ENCODE measurements at places on chromosomes 2 and 18.
A peak's percentile ranks its signal among the peaks of the same experiment; 100 is the strongest.

DNA sequence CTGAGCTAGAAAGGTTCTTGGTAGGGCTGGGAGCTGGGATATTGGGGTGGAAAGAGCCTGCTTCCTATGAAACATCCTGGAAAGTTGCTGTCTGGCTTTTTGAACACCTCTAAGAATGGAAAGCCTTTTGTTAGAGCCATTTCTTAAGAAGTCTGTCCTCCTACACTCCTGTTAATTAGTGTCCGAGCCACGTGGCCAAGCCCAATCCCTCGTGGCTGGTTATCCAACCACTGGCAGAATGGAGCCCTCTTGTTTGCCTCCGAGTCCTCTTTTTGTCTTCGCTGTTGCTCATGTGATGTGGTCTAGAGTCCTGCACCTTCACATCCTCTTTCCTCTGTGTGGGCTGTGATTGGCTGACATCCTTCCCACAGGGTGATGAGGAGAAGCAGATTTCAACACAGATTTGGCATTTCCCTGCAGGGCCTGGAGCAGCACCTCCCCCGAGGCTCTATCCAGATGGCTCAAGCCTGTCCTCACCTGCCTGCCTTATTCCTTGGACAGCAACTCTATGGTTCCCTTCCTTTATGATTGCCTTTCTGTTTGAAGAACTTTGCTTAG is 8.2 kb upstream of the TOGARAM2 start:
- DNase-seq, result no peak

- no peak for DNase-seq
Measured at GRCh38 chr2:40975151-40975550, 523.3 kb upstream of the SLC8A1 start.

DNA sequence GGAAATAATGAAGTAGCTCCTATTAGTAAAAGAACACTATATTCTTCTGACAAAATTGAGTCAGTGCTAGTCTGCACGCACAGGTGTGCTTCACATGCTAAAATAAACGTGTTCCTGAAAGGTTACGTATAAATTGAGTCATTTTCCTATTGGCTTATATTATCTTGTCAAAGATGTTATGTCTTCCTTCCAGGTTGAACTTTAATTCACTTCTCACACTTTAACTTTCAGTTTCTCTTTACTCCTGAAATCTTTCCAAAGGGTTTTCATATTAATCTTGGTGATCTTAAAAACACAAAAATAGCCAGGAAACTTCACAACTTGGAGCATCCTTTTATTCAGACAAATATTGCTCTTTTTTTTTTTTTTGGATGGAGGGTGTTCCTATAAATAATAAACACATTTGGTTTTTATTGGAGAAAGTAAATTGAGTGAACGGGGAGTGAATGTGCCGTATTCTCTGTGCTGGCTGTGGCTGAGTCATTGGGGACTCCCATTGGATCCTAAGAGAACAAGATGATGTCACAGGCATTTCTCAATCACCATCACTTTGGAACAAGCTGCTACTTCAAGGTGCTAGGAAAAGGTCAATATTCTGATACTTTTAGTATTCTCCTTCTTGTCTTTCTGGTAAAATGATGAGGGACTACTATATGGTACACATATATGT is 150.2 kb upstream of the SPATS2L start:
- no peak for DNase-seq

DNA sequence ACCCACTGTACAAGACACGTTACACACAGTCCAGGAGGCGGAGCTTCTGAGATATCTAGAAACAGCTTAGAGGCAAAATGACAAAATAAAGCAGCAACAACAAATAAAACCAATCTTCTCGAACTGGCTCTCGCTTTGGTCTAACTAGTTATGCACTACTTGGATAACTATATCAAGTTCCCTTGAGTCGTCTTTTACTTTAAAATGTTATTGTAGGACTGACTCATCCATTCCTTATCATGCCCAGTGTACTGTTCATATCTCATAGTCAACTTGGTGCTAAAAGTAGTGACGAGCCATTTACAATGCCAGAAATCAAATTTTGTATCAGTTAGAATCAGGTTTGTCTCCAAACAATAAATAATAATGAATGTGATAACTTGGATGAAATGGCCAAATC is 102.5 kb upstream of the SLC35G4 start:
- DNase-seq, result no peak

DNA sequence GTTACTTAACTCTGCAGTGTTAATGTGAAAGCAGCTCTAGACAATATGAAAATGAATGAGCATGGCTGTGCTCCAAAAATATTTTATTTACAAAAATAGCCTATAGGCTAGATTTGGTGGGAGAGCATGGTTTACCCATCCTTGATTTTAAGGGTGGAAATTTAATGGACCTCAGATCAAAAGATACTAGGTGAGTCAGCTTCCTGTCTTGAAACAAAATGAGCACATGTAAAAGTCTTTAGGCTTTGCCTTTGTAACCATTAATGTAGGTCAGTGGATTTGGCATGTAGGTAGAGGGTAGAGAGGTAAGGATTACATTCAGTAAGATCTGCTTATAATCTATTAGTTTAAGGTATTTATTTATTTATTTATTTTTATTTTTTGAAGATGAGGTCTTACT is 72.7 kb downstream of the GREB1L start:
- DNase-seq, result no peak

GRCh38 chr2:30615926-30616325 is 168.9 kb downstream of the LCLAT1 start:
- DNase-seq, result no peak

DNA sequence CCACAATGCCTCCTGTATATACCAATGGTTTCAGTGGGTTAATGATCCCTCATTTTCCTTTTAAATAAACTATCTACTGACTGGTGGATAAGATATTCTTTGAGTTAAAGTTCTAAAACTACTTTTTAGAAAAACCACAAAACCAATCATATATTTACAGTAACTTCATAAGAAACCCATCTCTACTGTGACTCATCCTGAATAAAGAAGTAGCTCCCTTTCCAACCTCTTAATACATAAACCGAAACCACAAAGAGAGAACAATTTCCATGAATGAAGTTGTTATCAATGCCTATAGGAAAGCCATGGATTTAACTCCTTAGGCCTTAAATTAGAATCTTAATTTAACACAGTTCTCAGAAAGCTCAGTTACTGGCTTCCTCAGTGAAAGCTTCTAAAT is 227.0 kb upstream of the SMAD7 start:
- no peak for DNase-seq

GRCh38 chr2:219086196-219086595 is 25.5 kb upstream of the IHH start:
- no peak for DNase-seq

DNA sequence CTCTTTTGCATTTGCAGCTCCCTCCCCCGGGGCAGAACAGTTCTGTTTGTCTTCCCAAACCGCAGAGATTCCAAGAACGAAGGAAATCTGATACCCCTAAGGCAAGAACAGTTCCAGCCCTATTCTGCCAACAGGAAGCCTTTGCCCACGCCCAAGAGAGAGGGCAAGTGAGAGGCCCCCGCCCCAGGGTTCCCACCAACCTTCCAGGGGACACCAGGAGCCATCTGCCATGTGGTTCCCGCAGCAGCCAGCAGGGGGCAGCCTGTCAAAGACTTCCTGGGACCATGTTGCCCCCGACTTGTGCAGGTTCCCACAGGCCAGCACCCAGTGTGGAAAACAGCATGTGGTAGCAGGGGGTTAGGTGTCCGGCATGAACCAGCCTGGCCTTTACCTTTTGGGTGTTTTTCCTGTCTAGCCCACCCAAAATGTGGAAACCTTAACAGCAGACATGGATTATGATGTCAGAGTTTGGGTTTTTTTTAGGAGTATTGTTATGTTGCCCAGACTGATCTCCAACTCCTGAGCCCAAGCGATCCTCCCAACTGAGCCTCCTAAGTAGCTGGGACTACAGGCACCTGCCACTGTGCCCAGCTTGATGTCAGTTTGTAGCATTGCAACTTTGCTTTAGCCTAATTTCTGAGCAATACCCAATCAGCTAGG is 21.7 kb upstream of the EFHD1 start:
- peak; percentile 68 for DNase-seq

DNA sequence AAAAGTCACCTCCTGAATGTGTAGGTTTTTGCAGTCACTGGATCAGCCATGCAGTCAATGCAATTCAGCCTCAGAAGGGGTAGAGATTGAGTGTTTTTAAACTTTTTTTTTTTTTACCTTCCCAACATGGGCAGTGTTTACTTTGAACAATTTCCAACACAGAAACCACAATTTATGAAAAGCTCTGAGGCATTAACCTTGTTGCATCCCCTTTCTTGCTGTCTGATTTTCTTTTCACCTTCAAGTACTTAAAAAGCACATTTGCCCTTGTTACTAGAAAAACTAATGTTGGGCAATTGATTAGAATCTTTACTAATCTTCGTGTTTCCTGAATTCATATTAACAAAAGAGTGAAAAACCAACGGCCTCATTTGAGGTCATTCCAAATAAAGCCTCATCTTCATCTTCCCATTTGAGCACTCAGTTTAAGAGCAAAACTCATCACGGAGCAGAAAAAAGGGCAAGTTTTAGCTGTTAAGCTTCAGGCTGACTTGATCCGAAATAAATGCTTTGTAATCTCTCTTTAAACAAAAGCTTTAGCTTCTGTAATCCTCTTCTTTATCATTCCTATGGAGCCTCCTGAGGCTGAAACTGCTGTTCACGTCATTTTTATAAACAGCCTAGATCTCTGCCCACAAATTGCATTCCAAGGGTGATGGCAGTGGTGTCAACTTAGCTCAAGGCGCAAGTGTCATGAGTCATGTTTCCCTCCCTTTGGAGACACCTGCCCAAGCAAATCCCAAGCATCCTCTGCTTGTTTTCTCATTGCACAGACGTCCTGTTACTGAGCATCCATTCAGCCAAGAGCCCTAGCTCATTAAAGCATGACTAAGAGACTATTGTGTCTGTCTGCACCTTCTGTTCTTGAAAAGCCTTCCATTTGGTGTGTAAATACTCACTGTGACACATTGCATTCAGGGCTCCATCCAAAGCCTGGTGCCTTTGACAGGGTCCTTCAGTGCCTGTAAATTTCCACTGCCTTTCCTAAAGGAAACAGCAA is 107.7 kb downstream of the HNMT start:
- DNase-seq, result no peak

DNA sequence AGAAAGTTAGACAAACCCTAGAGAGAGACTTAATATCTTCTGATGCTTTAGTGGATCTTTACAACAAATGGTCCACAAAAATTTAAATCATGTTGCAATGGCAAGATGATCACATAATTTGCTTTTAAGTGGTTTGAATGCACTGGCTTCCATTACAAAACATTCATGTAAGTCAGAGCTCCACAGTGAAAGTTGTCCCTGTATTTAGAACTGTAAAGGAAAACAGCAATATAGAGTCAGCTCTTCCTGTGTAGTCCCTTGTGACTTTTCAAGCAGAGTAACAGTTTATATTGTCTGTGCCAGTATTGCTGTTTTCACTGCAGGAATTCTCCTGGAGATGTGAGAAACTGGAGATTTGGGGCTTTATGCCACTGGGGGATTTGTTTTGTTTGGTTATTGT is 77.7 kb downstream of the MEIS1 start:
- no peak for DNase-seq

GRCh38 chr2:43109261-43109743 is 117.1 kb downstream of the ZFP36L2 start:
- DNase-seq, result no peak

DNA sequence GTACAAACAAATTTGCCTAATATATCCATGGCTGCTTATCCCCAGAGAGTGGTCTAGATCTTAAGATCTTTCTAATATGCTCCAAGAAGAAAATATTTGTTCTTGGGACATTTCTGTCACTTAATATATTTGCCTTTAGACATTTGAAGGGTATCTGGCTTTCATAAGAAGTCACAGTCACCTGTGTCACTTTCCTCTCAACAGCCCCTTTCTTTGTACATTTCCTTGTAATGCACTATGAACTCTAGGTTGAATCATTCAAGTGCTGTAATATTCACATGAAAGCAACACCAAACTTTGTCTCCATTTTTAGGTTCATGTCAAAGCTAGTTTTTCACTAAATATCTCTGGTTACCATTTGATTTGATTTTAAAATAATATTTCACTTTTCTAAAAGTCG is 41.4 kb upstream of the NABP1 start:
- DNase-seq, result no peak

DNA sequence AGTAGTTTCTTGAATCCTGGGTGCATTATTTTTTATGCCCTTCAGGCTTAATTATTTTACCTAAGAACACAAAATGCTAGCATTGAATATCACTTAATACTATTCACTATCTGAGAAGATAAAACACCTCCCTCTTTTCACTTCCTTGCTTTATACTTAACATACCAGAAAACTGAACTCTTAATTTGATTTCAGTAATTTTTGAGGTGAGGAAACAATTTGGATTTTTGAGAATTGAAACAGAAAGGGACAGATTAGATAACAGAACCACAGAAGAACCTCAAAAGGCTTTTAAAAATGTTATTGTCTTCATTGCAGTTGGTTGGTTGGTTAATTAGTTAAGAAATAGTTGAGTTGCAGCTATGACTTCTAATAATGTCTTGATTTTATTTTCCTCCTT is 69.5 kb downstream of the GPD2 start:
- no peak for DNase-seq

GRCh38 chr2:239292959-239293774 is 107.7 kb downstream of the HDAC4 start:
- DNase-seq, result no peak

GRCh38 chr18:32257084-32257785 is 67.4 kb downstream of the MEP1B start:
- no peak for DNase-seq

DNA sequence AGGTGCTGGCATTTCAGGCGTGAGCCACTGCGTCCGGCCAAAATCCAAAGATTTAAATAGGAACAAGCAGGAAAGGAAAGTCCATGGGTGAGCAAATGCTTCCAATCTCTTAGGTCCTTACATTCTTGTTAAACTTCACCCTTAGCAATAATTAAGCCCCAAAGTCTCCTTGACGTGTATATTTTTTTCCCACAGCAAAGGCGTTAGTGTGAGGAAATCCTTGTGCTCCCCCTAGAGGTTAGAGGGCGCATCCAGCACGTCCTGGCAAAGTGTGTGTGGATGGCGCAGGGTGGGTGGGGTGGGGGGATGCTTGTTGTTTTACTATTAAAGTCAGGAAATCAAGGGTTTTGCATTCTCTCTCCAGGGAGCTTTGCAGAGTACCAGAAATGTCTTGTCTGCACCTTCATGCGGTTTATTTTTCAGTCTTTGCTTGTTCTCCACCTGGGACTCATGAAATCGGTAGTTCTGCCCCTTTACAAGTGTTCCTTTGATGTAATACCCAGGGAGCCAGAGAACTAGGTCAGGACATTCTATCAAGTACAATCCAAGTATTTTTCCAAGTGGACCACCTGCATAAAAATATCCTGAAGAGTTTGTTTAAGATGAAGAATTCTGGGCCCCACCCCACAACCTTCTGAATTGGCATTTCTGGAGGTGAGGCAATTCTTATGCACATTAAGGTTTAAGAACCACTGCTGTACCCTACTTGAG is 22.2 kb upstream of the ITSN2 start:
- peak; percentile 53 for DNase-seq
